Effector memory CD4-positive, alpha-beta T cell (primary cell): ENCODE measurements at places on chromosomes 16 and 17.

DNA sequence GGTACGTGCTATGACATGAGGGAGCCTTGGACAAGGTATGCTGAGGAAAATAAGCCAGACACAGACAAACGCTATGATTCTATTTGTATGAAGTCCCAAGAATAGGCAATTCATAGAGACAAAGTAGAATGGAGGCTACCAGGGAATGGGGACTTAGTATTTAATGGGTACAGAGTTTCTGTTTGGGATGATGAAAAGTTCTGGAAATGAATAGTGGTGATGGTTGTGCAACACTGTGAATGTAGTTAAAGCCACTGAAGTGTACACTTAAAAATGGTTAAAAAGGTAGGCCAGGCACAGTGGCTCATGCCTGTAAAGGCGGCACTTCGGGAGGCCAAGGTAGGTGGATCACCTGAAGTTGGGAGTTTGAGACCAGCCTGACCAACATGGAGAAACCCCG lies 3.3 kb downstream of the PRPSAP1 start:
- DNase-seq, result no peak

DNA sequence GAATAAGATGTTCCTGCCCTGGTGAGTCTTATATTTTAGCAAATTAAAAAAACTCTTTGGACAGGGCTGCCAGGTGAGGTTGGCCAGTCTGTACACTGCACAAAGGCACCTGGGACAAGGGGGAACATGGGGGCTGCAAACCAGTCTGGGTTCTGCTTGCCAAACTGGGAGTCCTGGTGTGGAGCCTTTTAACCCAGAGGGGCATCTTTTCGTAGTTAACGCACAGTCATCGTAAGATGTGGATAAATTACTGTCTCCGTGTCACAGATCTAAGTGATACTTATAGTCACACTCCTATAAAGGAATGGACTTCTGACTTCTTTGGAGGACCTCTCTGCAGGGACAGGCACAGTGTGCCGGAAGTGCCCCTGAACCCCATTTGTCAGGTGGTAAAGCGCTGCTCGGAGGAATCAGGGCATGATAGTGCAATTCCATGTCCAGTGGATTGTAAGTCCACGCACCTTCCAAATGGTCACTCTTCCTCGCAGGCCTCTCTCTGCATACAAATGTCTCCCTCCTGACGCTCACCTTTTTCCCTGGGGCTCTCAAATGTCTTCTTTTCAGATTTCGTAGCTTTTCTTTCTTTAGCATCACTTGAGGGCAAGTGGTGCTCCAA lies 14.7 kb downstream of the DEXI start:
- DNase-seq, result no peak

GRCh38 chr17:7233701-7234082 lies 625 bp downstream of the DVL2 start:
- DNase-seq, result no peak

DNA sequence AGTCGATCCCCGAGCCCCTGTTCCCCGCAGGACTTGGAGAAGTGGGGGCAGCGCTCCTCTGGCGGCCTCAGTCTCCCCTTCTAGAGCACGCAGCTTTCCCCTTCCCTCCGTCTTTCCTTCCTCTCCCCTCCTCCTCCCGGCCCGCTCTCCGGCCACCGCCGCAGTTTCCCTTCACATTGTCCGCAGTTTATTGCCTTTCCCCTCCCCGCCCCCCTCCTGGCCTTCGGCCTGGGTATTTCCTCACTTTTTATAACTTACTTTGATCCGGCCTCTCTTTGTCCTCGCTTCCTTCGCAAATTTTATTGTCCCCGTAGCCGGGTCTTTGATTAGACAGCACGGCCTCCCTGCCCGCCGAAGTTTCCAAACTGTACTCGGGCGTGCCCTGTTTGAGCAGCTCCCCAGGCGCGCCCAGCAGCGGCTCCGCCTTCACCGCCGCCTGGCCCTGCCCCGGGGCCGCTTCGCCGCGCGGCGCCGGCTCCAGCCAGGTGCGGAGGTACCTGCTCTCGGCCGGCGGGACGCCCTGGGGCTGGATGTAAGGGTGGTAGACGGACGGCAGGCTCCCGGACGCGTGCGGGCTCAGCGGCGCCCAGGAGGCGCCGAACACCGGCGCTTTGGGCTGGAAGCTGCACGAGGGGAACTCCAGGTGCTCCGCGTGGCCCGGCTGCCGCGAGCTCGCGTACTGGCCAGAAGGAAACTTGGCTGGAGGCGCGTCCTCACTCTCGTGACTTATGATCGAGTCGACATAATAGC lies 488 bp downstream of the HOXB9 start:
- DNase-seq, result peak; percentile 28

DNA sequence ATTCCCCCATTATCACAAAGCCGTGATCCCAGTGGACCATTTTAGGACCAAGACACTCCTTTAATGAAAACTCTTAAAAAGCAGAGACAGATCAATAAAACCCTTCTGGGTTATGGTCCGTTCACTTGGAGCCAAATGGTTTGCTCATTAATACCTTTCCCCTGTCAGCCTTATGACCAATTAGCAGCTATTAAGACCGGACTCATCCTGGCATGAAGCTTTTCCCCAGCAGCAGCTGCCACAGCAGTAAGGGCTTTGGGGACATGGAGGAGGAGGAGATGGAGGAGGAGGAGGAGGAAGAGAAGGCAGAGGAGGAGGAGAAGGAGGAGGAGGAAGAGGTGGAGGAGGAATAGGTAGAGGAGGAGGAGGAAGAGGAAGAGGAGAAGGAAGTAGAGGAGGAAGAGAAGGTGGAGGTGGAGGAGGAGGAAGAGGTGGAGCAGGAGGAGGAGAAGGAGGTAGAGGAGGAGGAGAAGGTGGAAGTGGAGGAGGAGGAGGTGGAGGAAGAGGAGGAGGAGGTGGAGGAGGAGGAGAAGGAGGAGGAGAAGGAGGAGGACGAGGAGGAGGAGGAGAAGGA lies 50.1 kb upstream of the IRX3 start:
- no peak for DNase-seq

GRCh38 chr16:23407436-23408127 lies 45.4 kb downstream of the COG7 start:
- no peak for DNase-seq

DNA sequence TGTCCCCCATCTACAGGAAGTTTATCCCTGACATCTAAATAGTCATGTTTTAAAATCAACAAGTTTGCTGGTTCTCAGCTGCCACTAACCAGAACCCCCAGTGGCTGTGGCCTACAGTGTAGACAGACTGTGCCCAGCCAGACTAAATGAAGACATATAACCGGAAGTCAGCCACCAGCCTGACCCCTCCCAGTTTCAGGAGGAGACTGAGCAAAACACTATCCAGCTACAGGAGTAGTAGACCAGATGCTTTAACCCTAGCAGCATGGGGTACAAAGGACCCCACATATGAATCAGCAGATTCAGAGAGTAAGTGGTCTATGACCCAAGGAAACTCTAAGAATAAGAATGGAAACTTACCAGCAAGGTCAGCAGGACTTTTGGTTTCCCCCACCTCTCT lies 83.4 kb downstream of the HIC1 start:
- no peak for DNase-seq

GRCh38 chr17:9890124-9890523 lies 14.9 kb downstream of the RCVRN start:
- no peak for DNase-seq

- DNase-seq, result no peak
Measured at GRCh38 chr16:47519546-47519945, 58.4 kb downstream of the PHKB start.

DNA sequence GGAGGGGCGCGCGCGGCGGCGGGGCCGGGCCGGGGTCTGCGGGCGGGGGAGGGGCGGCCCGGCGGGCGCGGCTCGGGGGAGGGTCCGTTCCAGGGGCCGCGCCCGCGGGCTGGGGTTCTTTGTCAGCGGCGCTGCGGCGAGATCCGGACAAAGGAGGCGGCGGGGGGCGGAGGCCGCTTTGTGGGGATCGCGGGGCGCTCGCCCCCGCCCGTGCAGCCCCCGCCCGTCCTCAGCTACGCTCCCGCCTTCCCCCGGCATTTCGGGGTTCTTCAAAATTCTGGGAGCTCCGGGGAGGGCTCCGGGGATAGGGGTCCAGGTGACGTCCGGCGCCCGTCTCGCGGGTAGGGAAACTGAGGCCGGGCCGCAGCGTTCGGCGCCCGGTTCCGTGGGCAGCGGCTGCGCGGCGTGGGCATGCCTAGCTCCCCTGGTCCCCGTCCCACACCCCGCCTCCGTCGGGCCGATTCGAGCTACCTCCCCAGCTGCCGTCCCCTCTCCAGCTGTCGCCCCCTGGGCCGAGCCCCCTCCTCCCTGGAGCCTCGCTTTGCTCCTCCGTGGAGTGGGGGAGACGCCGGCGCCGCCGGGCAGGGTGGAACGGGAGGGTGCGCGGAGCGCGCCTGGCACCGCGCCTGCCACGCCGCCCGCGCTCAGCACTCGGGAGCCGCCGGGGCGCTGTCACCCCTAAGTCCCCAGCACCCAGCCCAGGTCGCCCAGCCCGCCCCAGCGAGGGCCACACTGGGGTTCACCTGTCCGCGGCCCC lies 546 bp downstream of the SNN start:
- DNase-seq, result no peak

DNA sequence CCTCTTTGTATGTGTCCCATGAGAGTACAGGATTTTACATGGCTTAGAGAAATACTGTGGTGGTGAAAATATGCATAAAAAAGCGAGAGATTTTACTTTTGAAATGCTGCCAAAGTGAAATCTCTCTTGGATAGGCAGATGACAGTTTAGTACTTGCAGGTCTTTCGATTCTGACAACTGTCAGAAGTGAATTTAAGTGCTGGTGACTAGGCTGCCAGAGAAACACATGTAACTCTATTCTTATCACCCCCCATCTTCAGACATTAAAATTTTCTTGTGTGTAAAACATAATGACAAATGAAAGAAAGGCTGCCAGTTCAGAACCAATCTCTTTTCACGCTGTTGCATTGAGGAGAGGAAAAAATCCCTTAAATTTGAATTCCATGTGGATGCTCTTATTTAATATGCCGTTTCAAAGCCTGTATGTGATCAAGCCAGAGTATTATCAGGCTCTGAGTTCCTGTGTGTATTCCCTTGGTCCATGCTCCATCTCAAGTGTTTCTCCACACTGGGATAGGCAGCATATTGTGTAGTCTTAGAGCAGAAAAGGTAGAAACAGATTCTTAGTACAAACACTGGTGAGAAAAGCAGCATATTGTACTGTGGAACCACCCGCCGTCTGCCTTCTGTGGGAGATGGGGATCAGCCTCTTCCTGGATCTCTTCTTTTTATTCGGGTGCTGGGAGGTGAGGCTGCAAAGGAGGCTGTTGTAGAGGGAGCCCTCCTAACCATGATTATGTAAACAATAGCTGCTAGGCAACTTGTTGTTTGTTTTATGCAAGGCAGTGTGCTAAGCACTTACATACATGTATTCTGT lies 291.3 kb downstream of the WWOX start:
- no peak for DNase-seq

DNA sequence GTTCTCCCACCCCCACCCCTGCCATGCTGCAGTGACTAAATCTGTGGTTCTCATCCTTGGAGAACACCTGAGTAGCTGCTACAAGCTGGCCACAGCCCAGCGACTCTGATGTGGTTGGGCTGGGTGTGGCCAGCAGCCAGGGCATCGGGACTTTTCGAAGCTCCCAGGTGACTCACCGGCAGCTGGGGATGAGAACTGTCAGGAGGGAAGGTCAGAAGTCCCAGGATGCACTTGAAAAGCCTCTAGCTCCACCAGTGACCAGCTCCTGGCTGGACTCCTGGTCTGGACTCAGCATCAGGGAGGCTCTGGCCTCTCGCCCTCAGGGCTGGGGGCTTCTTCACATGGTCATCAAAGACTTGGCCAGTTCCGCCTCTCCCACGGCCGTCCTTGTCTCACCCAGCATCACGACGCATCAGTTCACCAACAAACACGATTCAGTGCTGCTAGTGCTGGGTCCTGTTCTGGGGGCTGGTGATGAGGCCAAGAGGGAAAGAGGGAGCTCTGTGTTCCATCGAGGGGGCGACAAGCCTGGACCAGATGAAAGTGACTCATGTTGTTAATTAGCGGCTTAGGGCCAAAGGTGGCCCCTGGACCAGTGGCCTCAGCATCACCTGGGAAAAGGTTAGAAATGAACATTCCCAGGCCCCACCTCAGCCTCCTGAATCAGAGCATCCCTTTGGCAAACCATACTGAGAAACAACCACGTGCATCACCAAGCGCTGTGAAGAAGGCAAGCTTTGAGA lies 3.9 kb upstream of the C17orf99 start:
- DNase-seq, result no peak

- no peak for DNase-seq
Measured at GRCh38 chr17:57669671-57670529, 75.2 kb downstream of the CCDC182 start.
